ENCODE measurements at places on chromosomes 4 and X.

DNA sequence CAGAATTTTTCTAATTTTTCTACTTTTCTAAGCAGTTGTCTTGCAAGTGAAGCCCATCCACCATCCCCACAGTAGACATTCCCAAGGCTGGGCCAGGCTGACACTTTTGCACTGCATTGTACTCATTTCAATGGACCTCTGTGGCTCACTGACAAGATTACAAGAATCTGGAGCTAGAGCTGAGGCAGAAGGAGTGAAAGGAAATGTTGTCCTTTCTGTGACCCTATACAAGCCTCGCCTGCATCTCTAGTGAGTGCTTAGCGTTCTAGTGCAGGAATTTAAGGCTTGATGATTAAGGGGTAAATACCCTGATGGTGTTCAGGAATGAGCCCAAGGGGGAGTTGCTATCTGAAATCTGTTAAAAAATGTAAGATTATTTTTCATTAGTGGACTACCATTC lies 6.3 kb downstream of the MAGED1 start:
- no peak for DNase-seq

DNA sequence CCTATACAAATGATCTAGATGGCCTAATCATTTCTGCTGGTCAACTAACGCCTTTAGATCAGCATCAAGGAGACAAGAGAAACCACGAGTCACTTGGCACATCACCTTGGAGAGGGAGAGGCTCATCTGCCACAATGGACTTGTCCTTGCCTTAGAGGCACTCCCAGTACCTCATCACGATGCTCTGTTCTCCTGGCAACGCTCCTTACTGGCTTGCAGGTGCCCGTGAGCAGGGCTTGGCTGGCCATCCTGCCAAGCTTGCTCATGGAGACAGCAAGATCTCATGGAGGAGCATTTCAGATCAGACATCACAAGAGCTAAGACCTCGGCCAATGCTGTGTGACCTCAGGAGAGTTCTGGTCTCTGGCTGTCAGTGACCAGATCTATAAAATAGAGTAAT lies 2.7 kb upstream of the SMIM20 start:
- DNase-seq, result no peak

- no peak for DNase-seq
These were observed 67.2 kb upstream of the CAMK2D start for GRCh38 chr4:113828702-113829101.

- no peak for DNase-seq
These were observed 24.2 kb downstream of the BCOR start for GRCh38 chrX:40073439-40074054.

GRCh38 chrX:48703228-48703627 lies 6.7 kb downstream of the SUV39H1 start:
- no peak for DNase-seq

- no peak for DNase-seq
These were observed 6.2 kb upstream of the PUDP start for GRCh38 chrX:7154041-7154597.

DNA sequence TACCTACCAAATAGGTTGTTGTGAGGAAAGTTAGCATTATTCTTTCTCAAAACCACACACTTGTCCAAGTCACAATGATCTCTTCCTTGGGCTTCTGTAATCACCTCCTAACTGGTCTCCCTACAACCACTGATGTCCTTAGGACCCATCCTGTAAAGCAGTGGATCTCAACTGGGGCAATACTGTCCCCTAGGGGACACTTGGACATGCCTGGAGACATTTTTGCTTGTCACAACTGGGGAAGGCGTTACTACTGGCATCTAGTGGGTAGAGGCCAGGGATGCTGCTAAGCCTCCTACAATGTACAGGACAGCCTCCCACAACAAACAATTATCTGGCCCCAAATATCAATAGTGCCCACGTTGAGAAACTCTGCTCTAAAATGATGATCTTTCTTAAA lies 118.7 kb upstream of the AP1S2 start:
- no peak for DNase-seq

- no peak for DNase-seq
These were observed 341 bp upstream of the PRPS2 start for GRCh38 chrX:12790885-12791256.

DNA sequence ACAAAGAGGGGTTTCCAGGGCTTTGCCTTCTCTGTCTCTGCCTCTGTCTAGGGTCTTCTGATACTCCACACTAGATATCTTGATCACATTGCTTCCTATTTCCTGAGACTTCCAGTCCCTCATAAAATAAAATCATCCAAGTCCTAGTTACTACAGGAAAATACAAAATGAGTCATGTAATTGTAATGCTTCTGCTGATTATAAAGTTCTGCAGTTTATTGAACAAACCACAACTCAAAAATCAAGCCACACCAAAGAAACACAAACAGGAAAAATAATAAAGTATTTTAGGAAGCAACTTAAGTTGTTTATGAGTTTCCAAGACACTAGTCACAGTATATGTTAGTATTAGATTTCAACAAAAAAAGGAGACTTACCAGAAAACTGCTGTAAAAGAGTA lies 695.1 kb upstream of the GALNTL6 start:
- no peak for DNase-seq

GRCh38 chrX:989959-990510 lies 222.4 kb downstream of the CRLF2 start:
- DNase-seq, result peak; percentile 94

DNA sequence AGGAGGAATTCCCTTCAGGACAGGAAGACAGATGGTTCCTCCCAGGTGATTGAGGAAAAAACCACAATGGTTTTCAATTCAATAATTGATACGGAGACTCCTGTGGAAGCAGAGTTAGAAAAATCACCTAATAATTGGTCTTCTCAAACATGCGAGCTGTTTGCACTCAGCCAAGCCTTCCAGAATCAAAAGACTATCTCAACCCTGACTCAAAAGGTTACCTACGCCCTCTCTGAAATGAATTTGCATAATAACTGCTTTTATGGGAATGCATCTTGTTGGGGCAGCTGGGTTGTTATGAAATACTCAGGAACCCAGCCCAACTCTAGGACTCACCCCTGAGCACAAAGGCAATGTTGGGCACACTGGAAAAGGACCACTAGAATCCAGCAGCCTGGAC lies 66.9 kb upstream of the ARSJ start:
- DNase-seq, result no peak

All from ascending aorta (tissue), 2 donors.